ENCODE measurements at places on chromosomes 1 and 21.

GRCh38 chr1:7048395-7048794 is 263.1 kb downstream of the CAMTA1 start:
- no peaks in the 10 kb centered on the region for H3K36me3 ChIP-seq
- no peaks in the 10 kb centered on the region for H3K4me1 ChIP-seq
- no peak overlapping the region for H3K27ac ChIP-seq
- H3K4me3 ChIP-seq = no peak overlapping the region

GRCh38 chr1:23650344-23650990 is 41.1 kb upstream of the RPL11 start:
- no peak for DNase-seq
- H3K4me1 ChIP-seq = no peaks in the 10 kb centered on the region

DNA sequence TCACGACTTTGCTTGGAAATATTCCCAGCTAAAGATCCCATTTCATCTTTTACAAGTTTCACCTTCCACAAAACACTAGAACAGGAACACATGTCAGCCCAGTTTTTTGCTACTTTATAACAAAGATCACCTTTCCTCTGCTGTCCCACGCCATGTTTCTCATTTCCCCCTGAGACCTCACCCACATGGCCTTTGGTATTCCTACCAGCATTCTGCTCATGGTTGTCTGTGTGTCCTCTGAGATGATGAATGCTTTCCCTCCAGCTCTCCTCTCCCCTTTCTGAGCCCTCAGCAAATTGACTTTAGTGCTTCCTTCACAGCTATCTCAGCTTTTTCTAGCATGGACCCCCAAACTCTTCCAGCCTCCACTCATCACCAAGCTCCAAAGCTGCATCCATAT is 32.3 kb upstream of the ABCG1 start:
- no peaks in the 10 kb centered on the region for H3K4me1 ChIP-seq
- no peaks in the 10 kb centered on the region for H3K27me3 ChIP-seq
- H3K27ac ChIP-seq = no peak overlapping the region
- H3K4me3 ChIP-seq = no peak overlapping the region
- no peak for DNase-seq

DNA sequence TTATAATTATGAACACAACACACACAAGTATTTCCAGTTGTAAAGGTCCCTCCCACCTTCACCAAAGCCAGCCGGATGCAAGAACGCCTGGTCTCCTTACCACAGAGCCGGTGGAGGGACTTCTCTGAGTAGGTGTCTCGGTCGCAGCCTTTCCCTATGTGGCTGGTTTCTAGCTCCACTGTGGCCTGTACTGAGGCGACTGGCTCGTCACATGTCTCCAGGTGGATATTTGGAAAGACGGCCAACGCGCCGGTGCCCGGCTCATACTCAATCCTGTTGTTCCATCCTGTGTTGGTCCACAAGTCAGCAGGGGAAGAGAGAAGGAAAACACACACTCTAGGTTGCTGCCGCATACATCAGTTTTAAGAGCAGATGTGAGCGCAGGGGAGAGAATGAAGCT is 74.4 kb downstream of the CLSTN1 start:
- peaks cover 8% of the 10 kb centered on the region for H3K36me3 ChIP-seq
- H3K4me3 ChIP-seq = no peak overlapping the region
- no peak for DNase-seq
- no peak overlapping the region for H3K27ac ChIP-seq
- no peaks in the 10 kb centered on the region for H3K4me1 ChIP-seq

DNA sequence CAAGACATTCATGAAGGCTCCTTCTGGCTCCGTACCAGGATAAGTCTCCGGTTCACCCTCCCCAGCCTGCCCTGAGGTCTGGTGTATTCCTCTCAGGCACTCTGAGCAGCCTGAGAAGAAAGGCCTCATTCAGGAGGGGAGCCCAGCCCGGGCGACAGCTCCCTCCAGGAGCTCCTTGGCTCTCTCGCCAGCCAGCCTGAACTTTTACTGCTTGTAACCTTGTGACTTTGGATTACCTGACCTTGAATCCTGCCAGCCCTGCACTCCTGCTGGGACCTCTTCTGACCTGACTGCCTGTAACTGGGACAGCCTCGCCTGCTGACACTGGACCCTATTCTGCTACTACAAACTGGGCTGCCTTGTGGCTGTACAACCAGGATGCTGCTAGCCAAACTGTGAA is 65.8 kb downstream of the CD34 start:
- peaks cover 23% of the 10 kb centered on the region for H3K4me1 ChIP-seq
- H3K36me3 ChIP-seq = no peaks in the 10 kb centered on the region
- H3K27me3 ChIP-seq = no peaks in the 10 kb centered on the region
- no peak overlapping the region for H3K4me3 ChIP-seq
- H3K27ac ChIP-seq = peak overlapping the region; percentile 54

DNA sequence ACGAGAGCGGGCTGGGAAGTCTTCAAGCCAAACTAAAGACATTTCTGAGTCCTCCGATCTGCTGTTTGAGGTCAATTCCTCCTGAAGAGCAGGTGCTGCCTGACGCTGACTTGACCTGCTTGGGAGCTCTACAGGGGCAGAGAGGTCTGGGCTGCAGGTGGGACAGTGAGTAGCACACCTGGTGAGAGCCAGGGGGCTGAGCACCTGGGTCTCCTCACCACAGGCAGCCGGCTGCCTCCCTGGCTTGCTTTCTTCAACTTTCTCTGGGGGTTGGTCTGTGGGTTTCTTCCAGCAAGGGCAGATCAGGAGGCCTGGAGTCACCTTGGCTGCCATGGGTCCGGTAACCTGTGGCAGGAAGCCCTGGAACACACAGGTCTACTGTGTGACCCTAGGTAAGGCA is 107.4 kb upstream of the EDN2 start:
- H3K27me3 ChIP-seq = no peaks in the 10 kb centered on the region
- no peak overlapping the region for H3K4me3 ChIP-seq
- H3K36me3 ChIP-seq = no peaks in the 10 kb centered on the region
- H3K4me1 ChIP-seq = no peaks in the 10 kb centered on the region
- no peak for DNase-seq

DNA sequence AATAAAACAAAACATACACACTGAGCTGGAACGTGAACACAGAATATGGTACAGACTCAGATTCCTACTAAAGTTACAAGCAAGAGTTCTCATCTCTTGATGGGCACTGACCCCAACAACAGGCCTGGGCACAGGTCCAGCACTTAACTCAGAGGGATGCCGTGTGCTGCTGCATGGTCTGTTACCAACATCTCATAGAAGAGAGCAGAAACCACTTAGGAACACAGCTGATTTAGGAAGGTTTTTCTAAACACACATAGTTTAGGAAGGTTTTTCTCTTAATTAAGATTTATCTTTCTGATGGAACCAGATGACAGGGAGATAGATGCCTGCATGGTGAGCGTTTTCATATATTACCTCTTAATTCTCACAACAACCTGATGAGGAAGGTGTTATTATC is 1.5 kb downstream of the GCLM start:
- H3K4me3 ChIP-seq = no peak overlapping the region
- no peak overlapping the region for H3K27ac ChIP-seq
- no peaks in the 10 kb centered on the region for H3K36me3 ChIP-seq
- H3K4me1 ChIP-seq = peaks cover 14% of the 10 kb centered on the region

Measured in tibial nerve (tissue), 4 donors.